ENCODE measurements at places on chromosomes 2 and 18. TPM values are rescaled to one million over a fixed set of nuclear protein-coding genes. Genes with fewer than 3 reads are reported as not detected.

ANKRD62 gene
- total RNA-seq = not detected

OLA1 gene
- 56.4 TPM for total RNA-seq

FARSB gene
- 8.6 TPM for total RNA-seq

ID2 gene
- 209 TPM for total RNA-seq

C2orf66 gene
- total RNA-seq = not detected

DNAH6 gene
- 0.15 TPM for total RNA-seq

ACTR1B gene
- 77.4 TPM for total RNA-seq

ACVR1 gene
- 14.3 TPM for total RNA-seq

TOGARAM2 gene
- 1.5 TPM for total RNA-seq

Measured in lower leg skin (tissue), 4 donors.